Femur (tissue), 1 donor: ENCODE measurements at places on chromosomes 5 and 9.

- no peak for DNase-seq
Observed at GRCh38 chr5:10538103-10538788, 25.6 kb upstream of the ANKRD33B start.

GRCh38 chr5:139696894-139697658 is 48.9 kb downstream of the CXXC5 start:
- DNase-seq, result peak; percentile 93

- no peak for DNase-seq
Observed at GRCh38 chr5:148378670-148379069, 5.1 kb upstream of the FBXO38 start.

DNA sequence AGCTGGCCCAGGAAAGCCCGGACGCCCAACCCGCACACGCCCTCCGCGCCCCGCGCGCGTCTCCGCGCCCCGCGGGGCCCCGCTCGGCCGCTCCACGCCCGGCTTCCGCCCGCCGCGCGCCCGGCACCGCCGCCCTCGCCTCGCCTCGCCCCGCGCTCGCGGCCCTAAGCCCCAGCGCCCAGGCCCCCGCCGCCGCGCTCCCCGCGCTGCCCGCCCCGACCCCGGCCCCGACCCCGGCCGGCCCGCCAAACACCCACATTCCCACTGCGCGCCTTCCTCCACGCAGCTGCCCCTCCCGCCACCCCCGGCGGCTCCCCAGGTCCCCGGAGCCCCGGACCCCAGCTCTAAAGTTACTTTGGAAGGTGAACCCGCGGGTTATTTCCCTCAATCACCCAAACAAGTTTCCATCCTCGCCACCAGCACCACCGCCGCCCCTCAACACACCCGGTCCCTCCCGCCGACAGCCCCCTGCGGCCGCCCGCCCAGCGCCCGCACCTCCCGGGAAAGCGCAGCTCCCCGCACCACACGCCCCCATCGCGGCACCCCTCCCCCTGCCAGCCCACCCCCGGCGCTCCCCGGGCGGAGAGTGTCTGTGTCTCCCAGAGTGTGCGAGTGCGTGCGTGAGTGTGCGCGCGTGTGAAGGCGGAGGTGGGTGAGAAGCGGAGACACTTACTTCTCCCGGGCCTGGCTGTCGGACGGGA is 439 bp downstream of the SSBP2 start:
- no peak for DNase-seq

DNA sequence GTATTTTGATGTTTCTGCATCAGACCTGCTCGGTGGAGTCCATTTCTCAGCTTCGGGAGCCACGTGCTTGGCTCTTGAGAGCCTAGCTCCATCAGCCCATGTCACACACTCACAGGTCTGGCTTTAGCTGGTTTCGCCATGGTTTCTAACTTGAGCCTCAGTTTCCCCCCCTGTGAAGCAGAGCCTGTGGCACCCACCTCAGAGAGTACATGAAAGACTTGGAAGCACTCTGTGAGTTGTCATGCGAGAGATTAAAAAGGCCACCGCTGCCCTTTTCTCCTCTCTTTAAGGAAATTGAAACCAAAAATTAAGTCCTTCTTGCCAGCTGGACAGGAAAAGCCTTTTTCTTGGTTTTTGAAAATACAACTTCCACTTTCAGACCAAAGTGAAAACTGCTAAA is 8.8 kb downstream of the TENT4A start:
- no peak for DNase-seq

DNA sequence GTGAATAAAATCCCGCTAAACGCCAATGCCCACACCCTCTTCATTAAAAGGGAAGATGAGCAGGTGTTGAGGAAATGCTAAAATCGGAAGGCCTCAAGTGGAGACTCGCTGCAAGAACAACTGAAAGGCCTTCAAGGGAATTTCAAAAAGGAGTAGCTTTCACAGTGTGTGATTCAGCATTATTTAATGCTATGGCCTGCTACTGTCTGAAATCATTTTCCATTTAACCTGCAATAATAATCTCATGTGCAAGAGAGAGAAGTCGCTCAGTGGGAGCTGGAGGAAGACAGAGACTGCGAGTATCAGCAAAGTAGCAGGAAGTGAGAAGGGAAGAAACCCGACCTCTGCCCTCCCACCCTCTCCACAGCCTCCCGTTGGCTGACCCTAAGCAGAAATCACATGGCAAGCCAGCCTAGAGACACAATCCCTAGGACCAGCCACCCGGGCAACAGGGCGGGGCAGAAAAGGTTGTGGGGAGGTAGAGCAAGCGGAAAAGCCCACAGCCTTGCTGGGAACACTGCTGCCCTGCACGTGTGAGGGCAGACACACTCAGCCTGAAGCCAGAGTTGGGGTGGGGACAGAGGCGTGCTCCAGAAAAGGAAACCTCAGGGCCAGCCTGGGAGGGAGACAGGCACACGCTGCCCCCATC is 39.9 kb upstream of the CTSL start:
- no peak for DNase-seq

DNA sequence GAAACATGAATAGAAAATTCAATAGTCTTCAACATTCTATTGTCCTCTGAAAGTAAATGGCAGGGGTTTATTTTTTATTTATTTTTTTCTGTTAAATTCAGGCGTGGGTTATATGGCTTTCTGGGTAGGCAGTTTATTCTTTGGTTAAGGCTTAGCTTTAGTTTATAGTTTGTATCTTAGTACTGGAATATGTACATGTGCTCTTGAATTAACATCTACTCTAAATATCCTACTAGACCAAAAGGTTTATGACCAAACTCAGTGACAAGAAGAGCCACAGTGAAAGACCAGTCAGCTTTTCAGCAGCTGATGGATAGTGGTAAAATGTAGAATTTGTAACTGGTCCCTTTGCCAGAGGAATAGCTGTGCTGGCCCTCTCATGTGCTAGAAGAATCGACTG is 62.0 kb upstream of the DAB2 start:
- DNase-seq, result no peak

DNA sequence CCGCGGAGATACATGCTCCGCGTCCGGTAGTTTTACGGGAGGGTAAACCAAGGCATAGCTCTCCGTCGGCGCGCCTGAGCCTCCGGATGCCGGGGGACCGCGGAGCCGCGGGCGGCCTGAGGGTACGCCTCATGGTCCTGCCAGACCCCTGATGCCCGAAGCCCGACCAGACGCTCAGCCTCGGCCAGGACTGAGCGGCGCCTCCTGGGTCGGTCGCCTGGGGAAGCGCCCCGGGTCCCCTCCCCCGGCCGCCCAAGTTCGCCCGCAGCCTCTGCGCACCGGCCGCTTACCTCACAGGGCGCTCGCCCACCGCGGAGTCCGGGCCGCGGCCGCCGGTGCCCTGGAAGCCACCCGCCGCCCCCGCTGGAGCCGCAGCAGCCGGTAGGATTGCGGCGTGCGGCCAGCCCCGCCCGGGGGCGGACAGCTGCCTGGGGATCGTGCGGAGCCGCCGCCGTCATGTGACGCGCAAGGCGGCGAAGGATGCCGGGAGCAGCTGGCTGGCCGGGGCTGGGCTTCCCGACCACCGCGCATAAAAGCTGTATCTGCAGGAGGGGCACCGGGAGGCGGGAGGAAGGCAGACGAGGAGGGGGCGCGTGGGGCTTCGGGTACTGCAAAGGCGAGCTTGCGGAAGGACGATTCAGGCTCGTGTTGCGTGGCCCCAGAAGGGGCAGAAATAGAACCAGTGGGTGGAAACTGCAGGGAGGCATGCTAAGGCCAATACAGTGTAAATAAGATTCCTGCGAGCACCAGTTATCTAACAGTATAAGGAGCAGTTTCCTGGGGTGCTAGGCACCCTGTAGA is at the start of gene FBXO10:
TSS of gene FBXO10 (minus strand) at position 460 of the 801 bp plus-strand sequence. CDS start 34,612 bp downstream, outside the sequence.
- DNase-seq, result peak; percentile 89

DNA sequence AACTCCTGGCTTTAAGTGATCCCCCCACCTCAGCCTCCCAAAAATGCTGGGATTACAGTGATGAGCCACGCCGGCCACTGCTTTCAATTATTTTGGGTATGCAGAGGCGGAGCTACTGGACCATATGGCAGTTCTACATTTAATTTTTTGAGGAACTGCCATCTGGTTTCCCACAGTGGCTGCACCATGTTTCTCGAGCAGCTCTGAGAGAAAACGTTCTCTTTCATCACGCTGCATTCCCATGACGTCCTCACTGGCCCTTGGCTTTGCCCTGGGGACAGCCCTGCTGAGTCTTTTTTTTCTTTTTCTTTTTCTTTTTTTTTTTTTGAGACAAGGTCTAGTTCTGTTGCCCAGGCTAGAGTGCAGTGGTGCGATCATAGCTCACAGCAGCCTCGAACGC is 35.5 kb upstream of the GRHPR start:
- no peak for DNase-seq

DNA sequence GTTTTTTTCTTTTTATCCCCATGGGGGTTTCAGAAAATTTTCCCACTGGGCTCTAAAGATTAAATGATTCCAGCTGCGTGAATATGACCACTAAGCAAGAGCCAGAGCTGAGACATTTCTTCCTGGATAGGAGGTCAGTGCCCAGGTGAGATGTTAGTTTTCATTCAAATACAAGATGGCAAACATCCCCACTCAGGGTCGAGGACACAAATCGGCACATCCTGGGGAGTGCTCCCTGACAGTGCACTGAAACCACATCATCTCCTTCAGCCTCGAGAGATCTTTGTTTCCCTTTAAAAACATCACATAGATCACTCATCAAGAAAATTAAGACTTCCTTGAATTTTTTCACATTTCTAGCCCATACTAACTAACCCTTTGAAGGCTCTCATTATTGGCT is 273.2 kb upstream of the PANK3 start:
- DNase-seq, result no peak

DNA sequence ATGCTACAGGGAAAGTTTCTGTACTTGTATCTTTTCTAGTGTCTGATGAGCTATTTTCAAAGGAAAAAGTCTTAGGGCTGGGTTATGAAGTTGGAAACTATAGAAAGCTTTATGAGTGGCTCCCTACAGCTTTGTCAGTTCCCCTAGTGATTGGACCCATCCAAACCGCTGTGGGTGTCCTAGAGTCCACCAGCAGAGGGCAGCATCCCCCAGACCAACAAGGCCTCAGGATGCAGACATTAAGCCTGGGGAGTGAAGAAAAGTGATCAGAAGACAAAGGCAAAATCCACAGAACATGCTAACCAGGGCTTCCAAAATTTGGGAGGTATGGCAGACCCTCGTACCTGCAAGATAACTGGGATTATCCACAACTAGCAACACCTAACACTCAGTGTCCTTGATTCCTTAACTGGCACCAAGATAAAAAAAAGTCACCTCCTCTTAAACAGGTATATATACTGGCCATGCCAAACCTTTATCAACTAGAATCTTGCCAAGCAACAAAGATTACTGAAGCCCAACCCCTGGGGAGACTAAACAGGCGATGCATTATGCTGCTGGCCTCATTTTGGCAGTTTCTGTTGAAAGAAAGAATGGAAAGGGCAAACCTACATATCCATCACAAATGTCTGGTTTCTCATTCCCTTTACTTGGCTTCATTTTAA is 110.4 kb upstream of the NR5A1 start:
- DNase-seq, result peak; percentile 88

- DNase-seq, result no peak
Observed at GRCh38 chr9:3521966-3522365, 3.8 kb downstream of the RFX3 start.

GRCh38 chr5:1663186-1663585 is 136.5 kb downstream of the MRPL36 start:
- DNase-seq, result no peak

DNA sequence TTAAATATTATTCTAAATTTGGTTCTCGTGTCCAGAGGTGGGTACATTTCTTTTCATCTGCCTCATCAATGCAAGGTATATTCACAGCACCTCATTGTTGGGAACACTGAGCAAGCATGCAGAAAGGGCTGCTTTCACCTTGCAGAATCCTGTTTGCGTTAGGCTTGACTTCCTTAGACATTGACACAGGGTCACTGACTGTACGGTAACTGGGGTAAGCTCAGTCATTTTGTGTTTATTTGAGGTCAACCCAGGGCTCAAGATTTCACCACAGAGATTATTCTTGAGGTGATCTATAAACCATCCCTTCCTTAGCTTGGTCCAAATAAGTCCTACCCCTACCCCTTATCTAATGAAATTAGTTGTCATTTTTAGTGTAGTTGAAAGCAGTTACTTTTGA is 1.7 kb upstream of the PTPDC1 start:
- DNase-seq, result no peak

- no peak for DNase-seq
Observed at GRCh38 chr9:124066783-124067577, 55.4 kb downstream of the LHX2 start.

- no peak for DNase-seq
Observed at GRCh38 chr5:140672455-140673186, 755 bp downstream of the DND1 start.

DNA sequence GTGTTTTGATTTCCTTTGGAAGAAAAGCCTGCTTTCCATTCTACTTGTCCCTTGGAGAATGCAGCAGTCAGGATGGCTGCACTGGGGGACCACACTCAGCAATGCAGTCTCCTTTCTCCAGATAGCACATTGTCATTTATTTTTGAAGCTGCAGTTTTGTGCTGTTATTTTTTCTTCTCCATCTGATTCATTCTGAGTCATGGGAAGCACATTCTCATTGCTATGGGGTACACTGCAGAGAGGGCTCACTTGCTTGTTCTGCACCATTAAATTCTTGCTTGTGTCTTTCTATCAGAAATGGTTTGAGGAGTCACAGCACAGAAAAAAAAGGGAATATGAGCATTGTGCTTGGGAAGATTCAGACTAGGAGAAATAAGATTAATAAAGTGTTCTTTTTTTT is 39.7 kb upstream of the POC5 start:
- no peak for DNase-seq

GRCh38 chr9:93509084-93509483 is 55.7 kb upstream of the FAM120AOS start:
- DNase-seq, result no peak

DNA sequence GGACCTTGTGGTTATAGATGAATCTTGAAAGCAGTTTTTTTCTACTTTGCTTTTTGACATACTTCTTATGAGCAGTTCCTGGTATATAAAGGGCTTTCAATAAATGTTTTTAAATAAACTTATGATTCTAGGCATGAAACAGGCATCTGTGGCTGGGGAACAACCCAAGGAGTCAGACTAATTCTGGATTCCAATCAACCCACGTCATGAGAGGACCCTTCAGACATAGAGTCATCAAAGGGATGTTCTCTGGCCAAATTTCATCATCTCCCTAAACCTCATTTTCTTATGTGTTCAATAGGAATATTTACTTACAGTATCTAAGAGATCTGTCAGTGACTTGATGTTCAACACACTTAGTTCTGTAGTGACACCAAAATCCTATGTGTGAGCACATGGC is 243.8 kb upstream of the ZNF462 start:
- no peak for DNase-seq

GRCh38 chr5:38641003-38641402 is 84.6 kb upstream of the LIFR start:
- peak; percentile 76 for DNase-seq

- no peak for DNase-seq
Observed at GRCh38 chr5:176774216-176775171, 35.9 kb upstream of the UNC5A start.

- DNase-seq, result no peak
Observed at GRCh38 chr5:84058561-84058960, 326.1 kb downstream of the EDIL3 start.

- DNase-seq, result no peak
Observed at GRCh38 chr5:143308731-143309130, 94.8 kb downstream of the NR3C1 start.

GRCh38 chr9:99105152-99106043 is 485 bp downstream of the TGFBR1 start:
- peak; percentile 81 for DNase-seq
